ENCODE measurements at places on chromosomes 2 and 18.

GRCh38 chr2:134897932-134898331, 20.7 kb upstream of the CCNT2 start:
- DNase-seq = no peak

- no peak for DNase-seq
These were observed 111.7 kb downstream of the ANKRD44 start for GRCh38 chr2:197198890-197199289.

- no peak for DNase-seq
These were observed 913.5 kb downstream of the TDRD15 start for GRCh38 chr2:22037274-22037673.

DNA sequence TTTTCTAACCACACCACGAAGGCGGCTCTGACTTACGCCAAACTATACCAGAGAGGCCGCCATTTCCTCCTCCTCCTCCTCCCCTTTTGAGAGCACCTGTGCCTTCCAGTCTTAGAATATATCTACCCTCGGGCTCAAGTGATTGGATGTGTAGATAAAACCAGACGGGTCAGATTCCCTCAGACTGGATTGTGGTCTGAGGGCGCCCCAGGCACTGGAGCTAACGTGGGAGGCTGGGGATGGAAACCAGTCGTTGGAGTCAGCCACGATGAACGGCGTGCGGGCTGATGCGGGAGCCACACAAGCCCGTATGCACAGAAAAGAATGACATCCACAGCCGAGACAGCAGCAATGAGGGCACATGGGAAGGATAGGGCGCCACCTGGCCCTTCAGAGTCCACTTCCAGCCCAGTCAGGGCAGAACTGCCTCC, 12.3 kb upstream of the ODC1 start:
- DNase-seq = no peak

GRCh38 chr18:3664563-3665178, 214.7 kb downstream of the TGIF1 start:
- DNase-seq = no peak

DNA sequence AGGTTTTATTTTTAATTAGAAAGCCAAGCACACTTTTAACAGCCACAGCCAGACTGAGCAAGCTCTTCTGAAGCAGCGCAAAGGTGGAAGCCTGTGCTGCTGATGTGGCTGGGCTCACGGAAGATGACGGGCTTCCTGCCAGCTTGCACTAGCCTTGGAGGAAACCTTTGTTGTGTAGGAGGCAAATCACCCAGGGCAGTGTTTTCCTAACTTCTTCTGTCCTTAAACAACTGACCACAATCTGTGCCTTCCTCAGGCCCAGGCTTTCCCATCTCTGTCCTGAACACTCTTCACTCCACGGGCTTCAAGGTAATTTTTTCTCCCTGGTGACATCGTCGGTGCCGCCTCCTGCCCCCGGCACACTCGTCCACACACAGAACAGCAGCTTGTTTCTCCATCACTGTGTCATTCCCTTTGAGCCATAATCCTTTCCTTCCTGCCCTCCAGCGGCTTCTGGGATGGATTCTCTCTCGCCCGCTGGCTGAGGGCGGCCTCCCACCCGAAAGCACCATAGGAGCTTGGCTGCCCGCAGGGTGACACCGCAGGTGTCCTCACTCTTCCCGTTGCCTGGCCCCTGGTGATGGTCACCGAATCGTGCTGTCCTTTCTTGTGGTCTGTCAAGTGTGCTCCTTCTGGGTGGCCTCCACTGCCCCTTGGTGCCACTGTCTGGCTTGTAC, 31.1 kb upstream of the INHBB start:
- no peak for DNase-seq

- DNase-seq = no peak
These were observed 167.4 kb upstream of the GATA6 start for GRCh38 chr18:22001912-22002487.

GRCh38 chr2:71348302-71348701, 16.7 kb downstream of the ZNF638 start:
- DNase-seq = no peak

- no peak for DNase-seq
These were observed 390.6 kb downstream of the CTNNA2 start for GRCh38 chr2:79903222-79904000.

- no peak for DNase-seq
These were observed 57.2 kb downstream of the LRRTM1 start for GRCh38 chr2:80247339-80247738.

DNA sequence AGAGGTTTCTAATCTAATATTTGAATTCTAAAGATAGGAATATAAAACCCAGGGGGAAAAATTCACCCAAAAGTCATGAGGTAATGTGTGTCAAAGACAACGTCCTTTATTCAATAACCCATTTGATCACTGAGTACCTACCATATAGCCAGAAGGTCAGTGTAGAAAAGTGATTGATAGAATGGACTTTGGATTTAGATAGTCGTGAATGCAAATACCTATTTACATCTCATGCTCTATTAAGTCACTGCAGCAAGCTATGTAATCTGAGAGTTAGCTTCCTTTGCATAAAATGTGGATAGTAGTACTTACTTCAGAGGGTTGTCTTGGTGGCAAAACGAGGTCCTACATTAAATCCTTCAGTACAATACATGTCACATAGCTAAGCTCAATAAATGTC, 27.8 kb upstream of the TRIB2 start:
- DNase-seq = no peak

- no peak for DNase-seq
These were observed 45.1 kb upstream of the FOSL2 start for GRCh38 chr2:28347596-28347995.

- DNase-seq = no peak
These were observed 630.6 kb upstream of the ZNF804A start for GRCh38 chr2:183967756-183968155.

DNA sequence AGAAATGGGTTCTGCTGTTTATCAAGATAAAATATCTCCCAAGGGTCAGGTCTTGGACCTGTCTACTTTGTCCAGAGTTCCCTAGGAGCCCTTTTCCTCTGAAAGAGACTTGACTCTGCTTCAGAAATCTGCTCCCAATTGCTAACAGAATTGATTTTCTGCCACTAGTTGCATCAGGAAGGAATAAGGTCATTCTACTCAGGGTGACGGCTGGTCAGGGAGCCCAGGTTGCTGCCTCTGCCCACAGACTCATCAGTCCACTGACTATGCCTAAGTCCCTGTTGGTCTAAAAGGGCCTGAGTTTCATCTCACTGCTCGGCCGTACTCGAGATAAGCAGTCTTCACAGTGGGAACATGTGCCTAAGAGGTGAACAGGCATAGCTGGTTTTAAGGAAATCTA, 61.2 kb downstream of the EVA1A start:
- DNase-seq = no peak

DNA sequence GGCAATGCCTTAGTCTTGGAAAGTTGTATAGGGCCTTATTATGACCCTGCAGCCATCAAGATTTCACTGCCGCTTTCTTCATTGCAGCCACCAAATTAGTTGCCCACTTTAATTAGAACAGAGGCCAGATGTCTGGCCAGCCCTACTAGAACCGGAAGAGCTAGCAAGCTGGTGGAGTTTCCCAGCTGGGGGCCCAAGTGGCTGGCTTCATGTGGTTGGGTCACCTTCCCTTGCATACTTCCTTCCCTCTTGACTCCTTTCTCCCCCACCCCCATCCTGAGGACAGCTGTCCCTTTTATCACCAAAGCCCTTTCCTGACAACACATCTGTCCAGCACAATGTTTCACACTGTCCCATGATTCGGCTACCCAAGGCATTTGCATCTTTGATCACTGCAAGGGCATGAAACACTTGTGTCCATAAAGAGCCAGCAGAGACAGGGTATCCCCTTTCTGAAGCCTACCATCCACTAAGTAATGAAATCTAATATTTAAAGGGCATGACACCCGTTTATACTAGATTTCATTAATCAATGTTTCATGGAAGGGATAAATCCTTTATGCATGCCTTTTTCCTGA, 187.2 kb downstream of the BCL11A start:
- no peak for DNase-seq

DNA sequence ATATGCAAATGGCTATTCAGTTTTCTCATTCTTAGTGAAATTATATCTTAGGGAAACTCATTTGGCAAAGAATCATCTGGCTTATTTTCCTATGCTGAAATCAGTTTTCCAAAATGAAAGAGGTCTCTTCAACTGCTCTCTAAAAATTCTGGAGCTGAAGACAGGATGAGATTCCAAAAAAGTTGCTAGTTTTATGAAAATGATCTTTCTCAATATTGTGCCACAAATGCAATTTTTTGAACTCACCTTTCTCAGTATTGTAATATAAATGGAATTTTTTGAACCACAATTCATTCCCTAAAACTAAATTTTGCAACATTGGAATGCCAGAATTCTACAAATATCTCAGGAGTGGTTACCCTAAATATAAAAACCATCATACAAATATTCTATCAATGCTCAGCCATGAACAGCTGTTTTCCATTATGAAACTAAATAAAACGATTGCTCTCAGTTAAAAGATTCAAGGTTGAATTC, 147.7 kb upstream of the PKDCC start:
- no peak for DNase-seq

GRCh38 chr2:65767946-65768345, 335.5 kb upstream of the SPRED2 start:
- no peak for DNase-seq

DNA sequence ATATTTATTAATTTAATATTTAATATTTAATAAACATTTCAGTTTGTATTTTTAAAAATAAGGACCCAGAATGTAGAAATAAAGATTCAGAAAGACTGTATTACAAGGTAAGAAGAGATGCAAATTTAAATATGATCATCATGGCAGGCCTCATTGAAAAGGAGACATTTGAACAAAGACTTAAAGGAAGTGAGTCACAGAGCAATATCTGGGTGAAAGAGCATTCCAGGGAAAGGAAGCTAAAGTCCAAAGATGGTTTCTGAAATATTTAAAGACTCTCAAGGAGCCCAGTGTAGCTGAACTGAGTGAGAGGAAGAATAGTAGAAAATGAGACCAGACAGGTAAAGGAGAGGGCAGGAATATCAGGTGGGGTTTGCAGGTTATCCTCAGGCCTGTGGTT, 5.9 kb downstream of the SCYGR4 start:
- DNase-seq = no peak

- DNase-seq = no peak
These were observed 86.7 kb downstream of the TTC27 start for GRCh38 chr2:32714521-32714920.

GRCh38 chr2:68744366-68744912, 9.8 kb downstream of the ARHGAP25 start:
- no peak for DNase-seq

GRCh38 chr18:23591011-23591410, 4.7 kb upstream of the NPC1 start:
- DNase-seq = no peak

DNA sequence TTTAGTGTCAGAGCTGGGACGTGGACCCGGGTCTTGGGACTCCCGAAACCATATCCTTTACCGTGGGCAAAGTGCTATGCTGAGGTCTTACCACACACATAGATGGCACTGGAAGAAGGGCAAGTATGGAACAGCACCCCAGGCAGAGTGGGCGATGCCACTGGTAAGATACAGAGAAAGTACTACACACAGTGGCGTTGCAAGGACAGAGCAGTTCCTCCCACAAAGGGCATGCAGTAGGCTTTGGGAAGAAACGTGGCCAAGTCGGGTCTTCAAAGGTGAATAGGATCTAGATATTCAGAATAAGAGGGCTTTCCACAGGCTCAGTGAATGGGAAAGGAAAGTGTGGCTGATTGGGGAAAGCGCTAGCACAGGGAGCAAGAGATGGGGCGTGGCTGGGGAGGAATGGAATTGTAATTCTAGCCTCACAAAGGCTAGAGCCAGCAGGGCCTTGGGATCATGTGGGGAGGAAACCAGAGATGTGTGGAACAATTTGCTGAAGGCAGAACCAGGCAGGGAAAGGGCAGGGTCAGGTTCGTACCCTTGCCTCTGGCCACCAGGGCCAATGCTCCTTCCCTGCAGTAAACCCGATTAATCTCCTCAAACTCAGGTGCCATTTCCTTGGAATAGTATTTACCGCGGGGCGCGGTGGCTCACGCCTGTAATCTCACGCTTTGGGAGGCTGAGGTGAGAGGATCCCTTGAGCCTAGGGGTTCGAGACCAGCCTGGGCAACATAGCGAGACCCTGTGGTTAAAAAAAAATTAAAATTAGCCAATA, 36.0 kb downstream of the PCBP1 start:
- no peak for DNase-seq

GRCh38 chr2:182448371-182448770, 21.5 kb upstream of the PDE1A start:
- no peak for DNase-seq

GRCh38 chr2:163878718-163879117, 142.9 kb upstream of the FIGN start:
- DNase-seq = no peak

DNA sequence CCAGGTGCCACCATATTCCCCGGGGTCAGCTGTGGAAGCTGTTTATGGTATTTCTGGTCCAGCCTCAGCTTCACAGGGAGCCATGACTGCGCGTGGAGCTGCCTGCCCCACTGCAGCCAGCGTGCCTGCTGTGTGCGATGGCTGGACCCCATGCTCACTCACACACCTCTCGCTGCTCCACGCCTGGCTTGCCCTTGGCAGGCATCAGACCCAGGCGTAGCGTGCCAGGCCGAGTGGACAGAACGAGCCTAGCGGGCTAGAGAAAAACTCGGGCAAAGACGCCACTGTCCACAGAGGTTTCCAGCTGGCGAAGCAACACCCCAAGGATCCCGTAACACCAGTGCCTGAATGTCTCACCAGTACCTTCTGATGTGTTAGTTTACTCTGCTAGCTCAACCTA, 42.9 kb upstream of the PEX13 start:
- no peak for DNase-seq

- no peak for DNase-seq
These were observed 22.2 kb downstream of the SLC16A14 start for GRCh38 chr2:230046491-230046890.

GRCh38 chr2:232787806-232788205, 11.4 kb upstream of the KCNJ13 start:
- no peak for DNase-seq

DNA sequence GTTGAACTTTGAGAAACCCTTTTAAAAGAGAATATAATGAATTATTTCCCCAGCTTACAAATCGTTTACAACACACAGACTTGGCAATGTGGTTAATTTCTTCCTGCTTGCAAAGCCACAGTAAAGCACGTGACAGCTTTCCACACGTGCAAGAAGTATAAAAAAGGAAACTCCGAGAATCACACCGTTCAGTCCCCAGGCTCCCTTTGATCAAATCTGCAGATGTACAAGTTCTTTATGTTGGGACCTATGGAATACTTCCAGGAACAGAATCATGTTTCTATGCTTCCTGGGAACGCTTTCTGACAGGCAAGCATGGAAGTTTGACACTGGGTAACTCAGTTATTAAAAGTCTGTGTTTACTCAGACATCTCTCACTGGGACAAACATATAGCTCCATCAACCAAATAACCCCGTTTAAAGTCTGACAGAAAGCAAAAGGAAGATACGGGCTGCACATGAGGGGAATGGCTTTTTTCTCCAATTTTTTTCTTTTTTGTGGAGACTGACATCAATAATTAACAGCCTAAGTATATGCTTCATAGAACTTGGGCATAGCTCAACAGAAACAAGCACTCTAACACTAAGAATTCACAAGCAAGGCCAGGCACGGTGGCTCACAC, 134.8 kb downstream of the EIPR1 start:
- DNase-seq = no peak
